ENCODE measurements at places on chromosomes 3 and 15. TPM values are rescaled to one million over a fixed set of nuclear protein-coding genes. Genes with fewer than 3 reads are reported as not detected.

DNA sequence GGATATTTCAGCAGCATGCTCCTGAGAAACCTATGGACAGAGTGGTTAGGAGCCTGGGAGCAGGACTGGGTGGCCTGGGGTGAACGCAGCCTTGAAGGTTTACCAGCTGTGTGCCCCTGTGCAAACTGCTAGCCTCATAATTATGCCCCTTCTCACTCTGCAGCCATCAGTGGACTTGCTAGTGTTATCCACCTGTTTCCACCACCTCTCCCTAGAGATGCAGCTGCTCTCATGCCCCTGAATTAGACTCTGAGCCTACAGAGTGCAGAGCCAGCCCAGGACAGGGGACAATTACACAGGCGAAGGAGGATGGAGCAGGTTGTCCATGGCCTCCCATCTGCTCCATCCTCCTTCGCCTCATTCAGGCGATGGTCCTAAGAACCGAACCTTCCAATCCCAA, 175.9 kb downstream of the ATP10A start:
- DNase-seq, result no peak

DNA sequence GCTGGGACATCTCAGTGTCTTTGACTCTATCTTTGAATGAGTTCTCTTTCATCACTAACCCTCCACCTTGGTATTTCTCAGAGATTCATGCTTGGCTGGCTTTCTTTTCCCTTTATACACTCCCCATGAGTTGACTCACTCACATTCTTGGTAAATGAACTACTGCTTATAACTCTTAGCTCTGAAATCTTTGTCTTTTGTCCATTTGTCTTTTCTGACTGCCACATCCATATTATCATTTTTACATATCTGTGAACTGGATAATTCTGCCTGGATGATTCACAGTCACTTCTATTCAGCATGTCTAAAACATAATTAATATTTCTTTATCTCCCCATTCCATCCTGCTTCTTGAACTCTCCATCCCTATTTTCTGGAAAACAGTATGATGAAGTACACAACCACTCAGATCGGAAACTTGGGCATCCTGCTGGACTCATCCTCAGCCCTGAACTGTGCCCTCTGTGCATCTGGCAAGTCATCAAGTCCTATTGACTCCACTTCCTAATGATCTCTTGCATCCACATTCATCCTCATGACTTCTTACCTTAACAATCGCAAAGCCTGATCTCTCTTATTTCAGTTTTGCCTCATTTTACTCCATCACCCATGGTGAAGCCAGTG, 66.9 kb downstream of the KCNAB1 start:
- no peak for DNase-seq

DNA sequence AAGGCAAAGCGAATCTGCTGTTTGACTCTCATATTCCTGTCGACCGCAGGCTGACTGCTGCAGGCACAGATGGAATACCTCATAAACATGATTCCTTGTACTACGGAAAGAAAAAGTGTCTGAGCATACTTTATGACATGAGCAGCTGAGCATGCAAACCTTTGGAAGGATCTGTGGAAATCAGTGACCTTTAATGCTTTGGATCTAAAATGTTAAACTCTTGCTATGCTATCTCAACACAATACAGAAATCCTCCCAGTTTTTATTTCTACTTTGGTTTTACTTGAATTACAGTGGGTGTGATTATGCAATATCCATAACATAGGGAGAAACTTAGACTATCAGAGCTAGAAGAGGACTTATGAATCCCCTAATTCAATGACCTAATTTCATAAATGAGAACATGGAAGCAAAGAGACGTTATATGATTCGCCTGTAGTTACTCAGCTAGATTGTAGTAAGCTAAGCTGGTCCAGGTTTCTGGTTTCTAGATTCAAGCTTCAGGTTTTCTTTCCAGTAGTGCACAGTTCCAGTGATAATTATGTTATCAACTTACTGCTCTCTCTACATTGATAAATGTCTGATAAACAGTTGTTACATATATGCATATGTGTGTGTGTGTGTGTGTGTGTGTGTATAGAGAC, 127.6 kb upstream of the GBE1 start:
- peak; percentile 79 for DNase-seq

GRCh38 chr3:73716418-73716817, 91.7 kb upstream of the PDZRN3 start:
- DNase-seq, result no peak

- no peak for DNase-seq
These were observed 6.4 kb downstream of the POC1A start for GRCh38 chr3:52147804-52148203.

DNA sequence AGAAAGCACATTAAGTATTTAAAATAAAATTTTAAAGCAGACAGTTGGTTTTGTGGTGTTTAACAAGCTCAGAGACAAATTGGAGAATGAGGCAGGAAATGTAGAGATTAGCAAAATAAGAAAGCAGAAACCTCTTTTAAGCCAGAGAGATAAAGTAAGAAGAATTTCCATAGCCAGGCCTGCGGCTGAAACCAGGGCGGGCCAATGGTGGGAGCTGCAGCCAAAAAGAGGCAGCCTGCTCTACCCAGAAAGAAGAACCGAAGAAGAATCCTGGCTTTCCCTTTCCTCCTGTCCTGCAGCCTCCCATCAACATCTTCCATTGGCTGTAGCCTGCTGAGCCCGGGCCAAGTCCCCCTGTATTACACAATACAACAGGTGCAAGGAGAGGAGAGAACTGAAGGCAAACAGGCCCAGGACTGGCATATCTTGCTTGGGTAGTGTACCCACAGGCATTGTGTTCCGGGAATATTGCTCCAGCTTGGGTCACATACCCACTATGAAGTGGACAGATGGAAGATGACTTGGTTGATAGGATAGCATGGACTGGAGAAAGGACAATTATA, 11.5 kb upstream of the TFG start:
- no peak for DNase-seq

DNA sequence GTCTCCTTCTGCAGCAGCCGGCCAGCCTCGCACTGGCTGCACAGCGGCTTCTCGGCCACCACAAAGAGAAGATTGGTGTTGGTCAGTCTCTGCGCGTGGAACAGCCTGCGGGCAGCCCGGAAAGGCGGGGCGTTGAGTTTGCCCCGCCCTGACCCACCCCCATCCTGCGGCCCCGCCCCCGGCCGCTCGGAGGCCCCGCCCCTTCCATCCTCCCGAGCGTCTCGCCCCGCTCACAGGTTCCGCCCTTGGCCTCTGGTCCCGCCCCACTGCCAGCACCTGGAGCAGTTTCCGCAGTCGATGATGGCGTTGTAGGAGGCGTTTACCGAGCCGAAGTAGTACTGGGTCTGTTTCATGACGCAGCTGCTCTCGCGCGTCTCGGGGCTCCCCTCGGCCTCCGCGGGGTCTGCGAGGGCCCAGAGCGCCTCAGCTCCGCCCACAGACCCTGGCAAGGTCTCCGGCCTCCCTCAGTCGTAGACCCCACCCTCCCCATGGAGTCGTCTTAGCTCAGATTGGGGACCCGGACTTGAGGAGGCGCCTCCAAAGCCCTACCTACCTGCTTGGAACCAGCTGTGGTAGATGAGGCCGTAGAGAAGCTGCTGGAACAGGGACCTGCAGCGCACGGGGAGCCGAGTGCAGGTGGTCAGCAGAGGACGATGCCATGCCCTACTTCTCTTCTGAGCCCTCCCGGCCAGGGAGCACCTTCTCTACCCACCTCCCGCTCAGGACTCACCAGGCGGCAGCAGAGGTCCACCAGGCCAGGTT, 5.9 kb upstream of the TMEM115 start:
- peak; percentile 83 for DNase-seq

- DNase-seq, result no peak
These were observed 3.4 kb upstream of the TPM1 start for GRCh38 chr15:63038926-63039673.

VILL gene
- 26.8 TPM for total RNA-seq

MORC1 gene
- not detected for total RNA-seq

RLBP1 gene
- not detected for total RNA-seq

SLC22A14 gene
- not detected for total RNA-seq

SPINT1 gene
- total RNA-seq, result 118 TPM
